ENCODE measurements at places on chromosomes 13 and 19. TPM values are rescaled to one million over a fixed set of nuclear protein-coding genes. Genes with fewer than 3 reads are reported as not detected.

DNA sequence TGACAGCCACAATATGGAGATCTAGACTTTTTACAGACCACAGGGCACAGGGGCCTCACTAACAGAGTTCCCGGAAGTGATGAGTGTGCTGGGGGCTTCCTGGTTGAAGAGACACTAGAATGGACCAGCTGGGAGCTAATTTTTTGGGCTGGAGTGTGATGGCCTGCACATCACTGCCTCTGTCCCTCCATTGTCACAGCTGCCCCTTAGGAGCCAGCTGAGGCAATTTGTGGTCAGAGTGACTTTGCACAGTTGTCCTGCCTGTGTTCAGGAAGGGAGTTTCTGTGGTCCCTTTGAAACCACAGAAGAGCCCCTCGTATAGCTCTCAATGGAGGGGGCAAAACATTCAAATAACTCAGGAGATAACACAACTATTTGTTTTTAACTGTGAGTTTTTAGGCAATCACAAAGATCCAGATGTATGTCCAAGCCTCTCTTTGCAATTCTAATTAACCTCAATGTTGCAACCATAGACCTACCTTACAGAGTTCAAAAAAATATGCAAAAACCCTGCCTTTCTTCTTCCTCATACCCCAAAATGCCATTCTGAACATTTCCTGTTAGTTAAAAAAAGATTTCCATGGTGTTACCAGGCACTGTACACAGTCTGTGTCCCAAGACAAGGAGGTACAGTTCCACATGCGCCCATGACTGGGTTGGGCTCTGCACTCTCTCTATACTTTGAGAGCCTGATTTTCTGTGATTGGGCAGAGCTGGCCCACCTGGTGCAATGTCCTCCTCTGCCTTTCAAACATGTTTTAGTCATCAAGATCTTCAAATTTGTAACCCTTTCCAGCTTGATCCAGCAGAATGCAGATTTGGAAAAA is 2.4 kb downstream of the ALOX5AP start:
- H3K4me1 ChIP-seq: peaks cover 75% of the 10 kb centered on the region
- no peaks in the 10 kb centered on the region for H3K36me3 ChIP-seq
- peaks cover under 1% of the 10 kb centered on the region for H3K27me3 ChIP-seq
- H3K4me3 ChIP-seq: peak overlapping the region; percentile 50
- H3K27ac ChIP-seq: peak overlapping the region; percentile 82
- peak; percentile 38 for DNase-seq

DNA sequence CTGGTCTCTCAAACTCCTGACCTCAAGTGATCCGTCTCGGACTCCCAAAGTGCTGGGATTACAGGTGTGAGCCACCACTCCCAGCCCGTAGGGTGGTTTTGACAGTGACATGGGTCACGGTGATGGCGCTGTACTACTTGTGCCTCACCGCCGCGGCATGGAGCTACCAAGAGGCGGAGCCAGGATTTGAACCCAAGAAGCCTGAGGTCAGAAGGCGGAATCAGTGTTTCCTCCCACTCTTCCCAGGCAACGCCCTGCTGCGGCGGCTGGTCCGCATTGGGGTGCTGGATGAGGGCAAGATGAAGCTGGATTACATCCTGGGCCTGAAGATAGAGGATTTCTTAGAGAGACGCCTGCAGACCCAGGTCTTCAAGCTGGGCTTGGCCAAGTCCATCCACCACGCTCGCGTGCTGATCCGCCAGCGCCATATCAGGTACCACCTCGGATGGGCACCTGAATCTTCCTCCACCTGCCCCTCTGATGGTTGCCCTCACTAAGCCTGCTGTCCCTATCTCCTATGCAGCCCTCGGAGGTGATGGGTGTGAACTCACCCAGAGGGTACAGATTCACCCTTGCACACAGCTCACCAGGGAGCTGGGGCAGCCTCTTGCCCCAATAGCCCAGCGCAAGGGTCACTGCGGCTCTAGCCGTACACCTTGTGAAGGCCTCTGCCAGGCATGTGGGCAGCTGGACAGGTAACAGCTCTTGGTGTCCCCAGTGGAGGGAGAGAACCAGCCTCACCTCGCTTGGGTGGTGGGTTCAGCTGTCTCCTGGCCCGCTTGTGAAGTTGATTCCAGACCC is 5.6 kb downstream of the RPS9 start:
- H3K4me1 ChIP-seq: peaks cover 94% of the 10 kb centered on the region
- H3K27me3 ChIP-seq: no peaks in the 10 kb centered on the region
- H3K27ac ChIP-seq: peak overlapping the region; percentile 90
- peak; percentile 77 for DNase-seq
- H3K36me3 ChIP-seq: peaks cover 76% of the 10 kb centered on the region

DNA sequence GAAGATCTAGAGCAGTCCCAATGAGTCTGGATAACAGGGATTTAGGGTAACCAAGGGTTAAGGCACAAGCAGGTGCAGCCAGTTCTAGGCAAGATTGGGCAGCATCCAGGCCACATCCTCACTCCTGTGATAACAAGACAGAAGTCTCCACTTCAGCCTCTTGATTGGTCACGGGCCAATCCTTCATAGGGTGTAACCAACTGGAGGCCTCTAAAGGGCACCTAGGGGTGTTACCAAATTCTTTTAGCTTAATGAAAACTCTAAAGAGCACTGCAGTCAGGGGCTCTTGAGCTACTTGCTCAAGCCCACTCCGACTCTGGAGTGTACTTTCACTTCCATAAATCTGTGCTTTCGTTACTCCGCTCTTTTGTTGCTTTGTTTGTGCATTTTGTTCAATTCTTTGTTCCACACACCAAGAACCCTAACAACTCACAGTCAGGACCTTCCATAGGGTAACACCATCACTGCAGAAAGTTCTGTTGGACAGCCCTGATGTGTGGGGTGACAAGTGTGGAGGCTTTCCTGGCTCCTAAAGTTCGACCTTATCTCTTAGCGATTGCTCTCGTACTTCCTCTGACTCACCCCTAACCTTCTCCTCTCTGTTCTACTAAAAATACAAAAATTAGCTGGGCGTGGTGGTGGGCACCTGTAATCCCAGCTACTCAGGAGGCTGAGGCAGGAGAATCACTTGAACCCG is 36.1 kb downstream of the ZSWIM9 start:
- no peaks in the 10 kb centered on the region for H3K27me3 ChIP-seq
- H3K36me3 ChIP-seq: peaks cover 13% of the 10 kb centered on the region
- peak; percentile 72 for DNase-seq
- H3K4me3 ChIP-seq: no peak overlapping the region
- peaks cover 11% of the 10 kb centered on the region for H3K4me1 ChIP-seq

GRCh38 chr13:105139380-105140285 is 1395.8 kb downstream of the EFNB2 start:
- no peaks in the 10 kb centered on the region for H3K36me3 ChIP-seq
- DNase-seq: peak; percentile 66
- H3K27me3 ChIP-seq: no peaks in the 10 kb centered on the region
- H3K27ac ChIP-seq: peak overlapping the region; percentile 88
- H3K4me1 ChIP-seq: no peaks in the 10 kb centered on the region

DNA sequence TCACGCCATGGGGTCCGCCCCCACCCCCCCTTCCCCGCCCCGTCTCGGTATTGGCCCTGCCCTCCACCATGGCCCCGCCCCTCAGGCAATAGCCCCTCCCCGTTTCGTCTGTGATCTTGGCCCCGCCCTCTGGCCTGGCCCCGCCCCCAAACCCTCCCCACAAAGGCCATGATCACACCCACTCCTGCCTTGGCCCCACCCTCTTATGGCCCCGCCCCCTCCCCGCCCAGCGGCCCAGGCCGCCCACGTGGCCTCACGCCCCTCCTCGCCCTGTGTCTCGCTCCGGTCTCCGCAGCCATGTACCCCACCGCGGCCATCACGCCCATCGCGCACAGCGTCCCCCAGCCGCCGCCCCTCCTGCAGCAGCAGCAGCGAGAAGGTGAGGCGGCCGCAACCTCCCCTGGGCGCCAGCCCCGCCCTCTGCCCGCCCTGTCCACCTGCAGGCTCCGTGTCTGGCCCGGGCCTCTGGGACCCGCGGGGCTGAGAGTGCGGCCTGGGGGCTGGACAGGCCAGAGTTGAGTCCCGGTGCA is 61.3 kb downstream of the CELF5 start:
- no peaks in the 10 kb centered on the region for H3K36me3 ChIP-seq
- peaks cover 7% of the 10 kb centered on the region for H3K4me1 ChIP-seq
- H3K4me3 ChIP-seq: no peak overlapping the region

- no peaks in the 10 kb centered on the region for H3K36me3 ChIP-seq
- H3K27ac ChIP-seq: no peak overlapping the region
- no peak for DNase-seq
- no peaks in the 10 kb centered on the region for H3K4me1 ChIP-seq
Observed at GRCh38 chr19:28126135-28126898, 1086.6 kb downstream of the UQCRFS1 start.

DNA sequence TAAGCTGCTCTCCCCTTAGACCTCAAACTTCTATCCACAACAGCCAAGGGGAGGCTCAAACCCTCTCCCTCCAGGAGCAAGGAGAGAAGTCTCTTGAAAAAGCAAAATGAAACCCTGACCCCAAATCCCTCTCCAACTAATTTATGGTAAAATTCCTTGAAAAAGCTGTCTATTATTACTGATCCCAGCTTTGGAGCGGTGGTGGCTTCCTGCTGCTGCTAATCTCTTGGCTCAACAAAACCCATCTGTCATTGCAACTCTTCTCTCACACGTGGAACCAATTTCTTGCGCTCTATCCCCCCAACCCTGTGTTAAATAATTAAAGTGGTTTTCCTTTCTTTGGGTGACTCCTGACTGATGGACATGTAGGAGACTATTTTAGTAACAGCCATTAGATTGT is 64.1 kb upstream of the OXGR1 start:
- no peaks in the 10 kb centered on the region for H3K36me3 ChIP-seq
- no peak overlapping the region for H3K27ac ChIP-seq
- DNase-seq: no peak
- H3K4me1 ChIP-seq: no peaks in the 10 kb centered on the region

DNA sequence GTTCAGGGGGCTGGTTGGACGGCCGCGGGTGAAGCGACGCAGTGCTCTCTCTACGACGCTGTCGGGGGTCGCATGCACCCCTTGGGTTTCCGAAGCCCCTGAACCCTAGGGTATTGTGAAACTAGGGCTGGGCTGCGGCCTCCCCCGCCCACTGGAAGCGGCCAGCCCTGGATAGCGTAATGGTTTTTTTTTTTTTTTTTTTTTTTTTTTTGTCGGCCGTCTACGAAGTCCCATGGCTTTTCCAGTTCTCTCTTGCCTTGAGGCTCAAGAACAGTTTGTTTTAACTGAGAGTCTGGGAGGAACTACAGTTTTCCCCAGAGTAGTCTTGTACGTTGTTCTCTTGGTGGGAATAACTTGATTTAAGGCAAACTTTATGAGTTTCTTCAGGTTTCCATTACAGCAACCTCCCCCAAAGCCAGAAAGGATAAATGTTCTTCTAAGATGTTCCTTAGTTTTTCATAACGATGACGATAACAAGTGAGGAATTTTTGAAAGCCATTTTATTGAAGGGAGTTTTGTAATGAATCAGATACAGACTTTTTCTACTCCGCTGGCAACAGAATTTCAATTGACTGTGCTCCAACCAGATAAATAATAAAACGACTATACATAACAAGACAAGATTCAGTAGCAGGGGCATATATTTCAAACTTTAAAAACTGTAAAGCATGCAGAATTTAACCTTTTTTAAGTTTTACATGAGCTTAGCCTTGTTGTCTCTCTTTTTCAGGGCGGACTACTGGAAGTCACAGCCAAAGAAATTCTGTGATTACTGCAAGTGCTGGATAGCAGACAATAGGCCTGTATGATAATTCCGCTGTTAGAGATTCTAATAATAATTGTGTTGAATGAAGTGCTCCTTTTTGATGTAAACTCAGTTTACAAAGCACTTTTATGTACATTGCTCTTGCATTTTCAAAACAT is 867 bp downstream of the WBP4 start:
- peak overlapping the region; percentile 98 for H3K27ac ChIP-seq
- peaks cover 63% of the 10 kb centered on the region for H3K4me1 ChIP-seq

GRCh38 chr13:109156181-109156935 is 526.9 kb downstream of the MYO16 start:
- no peak for DNase-seq
- no peak overlapping the region for H3K4me3 ChIP-seq
- peaks cover 2% of the 10 kb centered on the region for H3K4me1 ChIP-seq
- H3K27ac ChIP-seq: peak overlapping the region; percentile 60
- H3K36me3 ChIP-seq: no peaks in the 10 kb centered on the region
- H3K27me3 ChIP-seq: no peaks in the 10 kb centered on the region

DNA sequence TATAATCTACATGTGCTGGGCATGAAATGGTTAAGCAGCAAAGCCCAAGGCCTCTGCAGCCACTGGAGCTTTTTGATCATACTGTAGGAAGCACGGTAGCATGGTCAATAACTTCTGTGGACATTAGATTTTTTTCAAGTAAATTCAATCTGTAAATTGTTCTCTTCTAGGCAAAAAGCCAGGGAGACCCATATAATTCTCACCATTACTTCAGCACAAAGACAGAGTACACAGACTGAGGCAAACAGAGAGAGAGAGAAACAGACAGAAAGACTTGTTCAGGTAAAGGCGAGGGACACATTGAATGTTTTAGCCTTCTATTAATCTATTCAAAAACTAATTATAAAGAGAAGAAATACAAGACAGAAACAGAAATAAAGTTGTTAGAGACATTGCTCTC is 349.4 kb downstream of the RFC3 start:
- no peaks in the 10 kb centered on the region for H3K27me3 ChIP-seq
- no peak for DNase-seq
- H3K27ac ChIP-seq: no peak overlapping the region
- no peaks in the 10 kb centered on the region for H3K4me1 ChIP-seq

DNA sequence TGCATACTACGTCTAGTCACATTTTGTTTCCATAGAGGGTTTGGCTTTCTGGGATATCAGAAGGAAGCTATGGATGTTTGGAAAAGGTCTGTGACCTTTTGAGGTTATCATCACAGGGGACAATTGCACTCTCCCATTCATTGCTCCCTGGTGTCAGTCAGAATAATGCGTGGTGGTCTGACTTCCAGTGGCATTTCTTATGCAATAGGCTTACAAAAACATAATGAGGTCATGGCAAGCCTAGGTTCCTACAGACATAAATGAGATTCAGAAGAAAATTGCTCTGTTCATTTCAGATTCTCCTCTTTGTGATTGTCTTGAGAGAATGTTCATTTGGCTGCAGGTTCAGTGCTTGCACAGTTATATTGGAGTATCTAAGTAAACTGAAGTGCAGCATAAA is 54.6 kb downstream of the ARHGAP35 start:
- DNase-seq: no peak
- peaks cover 19% of the 10 kb centered on the region for H3K36me3 ChIP-seq
- H3K4me1 ChIP-seq: peaks cover 34% of the 10 kb centered on the region

DNA sequence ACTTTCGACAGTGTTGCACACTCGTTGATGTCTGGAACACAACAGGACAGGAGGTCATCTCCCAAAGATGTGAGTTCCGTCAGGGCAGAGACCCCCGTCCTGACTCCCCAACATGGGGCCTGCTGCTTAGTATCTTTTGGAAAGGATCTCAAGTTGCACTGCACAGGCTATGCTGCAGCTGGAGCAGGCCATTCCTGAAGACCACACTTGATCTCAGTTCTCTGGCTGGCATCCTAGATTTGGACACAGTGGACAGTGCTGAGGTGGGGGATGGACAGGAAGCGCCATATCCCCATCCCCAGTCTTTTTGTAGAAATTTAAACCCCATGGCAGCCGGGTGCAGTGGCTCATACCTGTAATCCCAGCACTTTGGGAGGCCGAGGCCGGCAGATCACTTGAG is 5.9 kb downstream of the ADGRE2 start:
- H3K27me3 ChIP-seq: peaks cover 46% of the 10 kb centered on the region
- H3K36me3 ChIP-seq: peaks cover 63% of the 10 kb centered on the region
- no peak overlapping the region for H3K27ac ChIP-seq
- H3K4me3 ChIP-seq: no peak overlapping the region
- peaks cover 20% of the 10 kb centered on the region for H3K4me1 ChIP-seq

FBXO27 gene
- 11.9 TPM for total RNA-seq

ZNF132 gene
- total RNA-seq: 7.1 TPM

GPC5 gene
- 19.5 TPM for total RNA-seq

SIGLEC8 gene
- 0.99 TPM for total RNA-seq

GPC6 gene
- total RNA-seq: 9.6 TPM

ACER1 gene
- not detected for total RNA-seq

CRTC1 gene
- total RNA-seq: 13.8 TPM
